Vein endothelial cell (primary cell): ENCODE measurements at places on chromosomes 1 and 21. TPM values are rescaled to one million over a fixed set of nuclear protein-coding genes. Genes with fewer than 3 reads are reported as not detected.

Gene RSPO1
- not detected in 2 replicates for total RNA-seq

Gene KRTAP13-2
- not detected in 2 replicates for total RNA-seq

Gene TEDDM1
- not detected in 2 replicates for total RNA-seq

Gene CCDC27
- not detected in 2 replicates for total RNA-seq

Gene FAM72C
- total RNA-seq, result 0.33 and 1.9 TPM in 2 replicates

Gene UBE2G2
- total RNA-seq, result 105 and 121 TPM in 2 replicates

Gene PDE4B
- total RNA-seq, result 120 and 126 TPM in 2 replicates

Gene SIPA1L2
- 12.7 and 19.9 TPM in 2 replicates for total RNA-seq

Gene TMEM269
- not detected in 2 replicates for total RNA-seq

Gene PCP4L1
- not detected in 2 replicates for total RNA-seq

Gene LCE1E
- total RNA-seq, result not detected in 2 replicates

Gene SLAMF7
- total RNA-seq, result not detected in 2 replicates

Gene PLA2G2F
- total RNA-seq, result not detected in 2 replicates

Gene RABGGTB
- 88.8 and 97.1 TPM in 2 replicates for total RNA-seq
